ENCODE measurements at places on chromosomes 3 and 15.

DNA sequence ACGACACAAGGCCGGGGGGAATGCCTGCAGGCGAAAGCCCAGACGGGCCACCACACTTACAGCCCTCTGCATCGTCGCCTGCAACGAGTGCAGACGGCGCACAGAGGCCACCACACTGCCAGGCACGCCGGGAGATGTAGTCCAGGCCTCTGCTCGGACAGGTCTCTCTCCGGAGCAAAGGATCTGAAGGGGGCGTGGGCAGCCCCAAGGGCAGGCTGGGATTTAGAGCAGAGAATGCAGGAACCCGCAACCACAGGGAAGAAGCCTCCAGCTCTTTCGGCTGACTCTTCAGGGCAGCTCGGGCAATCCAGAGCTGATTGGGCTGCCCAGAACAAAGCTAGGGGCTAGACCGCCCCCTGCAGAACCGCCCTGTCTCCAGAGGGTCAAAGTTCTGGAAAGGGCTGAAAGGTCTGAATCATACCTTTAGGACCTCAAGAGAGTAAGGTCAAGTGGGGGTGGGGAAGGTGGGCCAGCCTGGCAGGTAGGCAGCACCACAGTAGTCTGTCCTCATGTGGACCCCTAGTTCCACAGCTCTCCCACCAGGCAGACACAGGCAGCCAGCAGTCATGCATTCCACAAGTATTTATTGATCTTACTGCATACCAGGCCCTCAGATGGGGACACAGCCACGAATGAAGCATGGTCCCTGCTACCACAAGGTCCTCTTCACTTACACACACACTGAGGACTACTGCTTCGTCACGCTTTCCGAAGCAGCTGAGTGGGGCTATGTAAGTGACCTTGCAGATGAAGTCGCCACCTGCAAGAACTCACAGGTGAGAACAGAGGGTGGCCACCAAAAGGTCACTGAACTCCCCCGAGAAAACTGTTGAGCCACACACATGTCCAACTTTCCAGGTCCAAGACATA lies at the start of gene AMT:
AMT (minus strand) TSS at position 95 of the 870 bp plus-strand sequence; CDS start at position 72, 23 bp downstream.
- no peak for DNase-seq

DNA sequence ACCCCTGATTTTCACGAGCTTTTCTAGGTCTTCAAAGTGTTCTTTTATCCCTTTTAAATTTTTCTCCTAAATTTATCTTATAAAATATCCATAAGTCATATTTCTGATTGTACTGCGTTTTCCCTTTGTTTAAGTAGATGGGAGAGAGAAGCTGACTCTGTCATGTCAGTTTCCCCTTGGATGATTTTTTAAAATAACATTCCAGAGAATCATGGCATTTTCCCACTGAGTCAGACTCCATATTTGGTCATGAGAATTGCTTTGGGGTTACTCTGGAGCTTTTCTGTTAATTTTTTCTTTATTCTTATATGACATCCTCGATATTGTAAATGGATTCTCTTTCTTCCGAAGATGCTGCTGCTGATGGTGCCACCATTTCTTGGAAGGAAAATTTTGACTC lies 28.6 kb upstream of the UMPS start:
- DNase-seq, result no peak

DNA sequence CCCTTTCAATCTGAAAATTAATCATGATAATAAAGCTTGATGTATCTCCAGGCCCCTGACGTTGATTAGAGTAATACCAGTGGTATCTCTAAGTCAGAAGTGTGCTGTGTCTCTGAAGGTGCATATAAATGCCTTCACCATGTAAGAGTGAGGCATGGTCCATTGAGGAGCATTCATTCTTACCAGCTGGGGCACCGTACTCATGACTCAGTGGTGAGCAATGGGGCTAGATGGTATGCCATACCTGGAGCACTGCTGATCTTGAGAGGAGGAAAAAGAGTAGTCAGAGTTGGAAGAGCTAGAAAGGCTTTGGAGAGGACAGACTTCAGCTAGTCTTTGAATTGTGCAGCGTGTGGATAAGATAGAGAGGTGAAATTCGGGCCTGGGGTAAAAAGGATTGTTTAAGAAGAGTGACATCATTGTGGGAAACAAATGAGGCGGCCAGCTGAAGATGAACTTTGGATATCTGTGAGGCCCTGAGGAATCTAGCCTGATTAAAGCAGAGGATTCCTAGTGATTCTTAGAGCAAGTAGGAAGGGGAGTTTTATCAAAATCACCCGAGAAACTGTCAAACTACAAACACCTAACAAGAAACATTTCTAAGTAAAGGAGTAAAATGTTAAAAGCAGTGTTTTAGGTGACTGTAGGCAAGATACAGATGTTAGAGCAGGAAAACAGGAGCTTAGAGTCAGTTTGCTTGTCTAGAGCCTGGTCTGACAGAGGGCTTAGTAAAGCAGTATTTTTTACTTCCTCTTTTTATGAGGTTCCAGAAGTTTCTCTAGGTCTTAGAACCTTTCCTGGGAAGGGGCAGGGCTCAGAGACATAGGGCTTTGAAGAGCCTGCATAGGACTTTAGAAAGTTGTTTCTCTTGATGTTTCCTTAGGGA lies 13.6 kb downstream of the TMOD3 start:
- DNase-seq, result no peak

GRCh38 chr3:42502429-42503250 lies at the start of gene VIPR1:
Gene VIPR1 (plus strand): TSS chr3:42502643. CDS start chr3:42502736, 93 bp downstream.
- DNase-seq, result peak; percentile 92

GRCh38 chr3:71458895-71459294 lies 124.6 kb downstream of the FOXP1 start:
- no peak for DNase-seq

- DNase-seq, result no peak
Observed at GRCh38 chr3:107683447-107683846, 160.7 kb downstream of the BBX start.

GRCh38 chr3:31039145-31039544 lies 144.7 kb upstream of the GADL1 start:
- no peak for DNase-seq

- DNase-seq, result no peak
Observed at GRCh38 chr15:95018888-95019545, 787.7 kb downstream of the MCTP2 start.

DNA sequence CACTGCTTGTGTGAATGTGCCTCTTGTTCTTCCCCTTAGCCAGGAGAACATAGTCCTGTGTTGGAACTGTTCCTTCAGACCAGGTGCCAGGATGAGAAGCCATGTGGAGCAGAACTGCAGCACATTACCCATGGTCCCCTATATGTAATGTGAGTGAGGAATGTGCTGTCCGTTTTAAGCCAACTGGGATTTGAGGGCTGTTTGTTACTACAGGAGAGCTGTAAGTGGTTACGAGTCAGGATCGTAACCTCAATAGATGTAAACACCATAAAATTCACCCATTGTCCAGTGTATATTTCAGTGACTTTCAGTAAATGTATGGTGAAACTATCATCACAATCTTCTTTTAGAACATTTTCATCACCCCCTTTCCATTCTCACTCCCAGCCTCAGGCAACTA lies 10.1 kb upstream of the SCAP start:
- DNase-seq, result no peak

DNA sequence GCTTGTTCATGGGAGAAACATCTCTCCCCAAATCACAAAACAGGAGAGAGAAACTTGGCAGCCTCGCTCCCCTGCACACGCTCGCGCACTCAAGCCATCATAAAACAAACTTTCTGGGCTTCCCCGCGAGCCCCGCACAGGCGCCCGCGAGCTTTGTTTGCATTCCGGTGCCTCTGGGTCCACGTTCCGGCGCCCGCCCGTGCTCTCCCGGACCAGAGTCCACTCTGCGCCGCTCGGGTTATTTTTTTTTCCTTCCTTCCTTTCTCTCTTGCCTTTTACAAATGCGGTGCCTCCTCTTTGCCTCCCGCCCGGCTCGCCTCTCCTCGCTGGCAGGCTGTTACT lies 363 bp downstream of the MAGI1 start:
- DNase-seq, result no peak

DNA sequence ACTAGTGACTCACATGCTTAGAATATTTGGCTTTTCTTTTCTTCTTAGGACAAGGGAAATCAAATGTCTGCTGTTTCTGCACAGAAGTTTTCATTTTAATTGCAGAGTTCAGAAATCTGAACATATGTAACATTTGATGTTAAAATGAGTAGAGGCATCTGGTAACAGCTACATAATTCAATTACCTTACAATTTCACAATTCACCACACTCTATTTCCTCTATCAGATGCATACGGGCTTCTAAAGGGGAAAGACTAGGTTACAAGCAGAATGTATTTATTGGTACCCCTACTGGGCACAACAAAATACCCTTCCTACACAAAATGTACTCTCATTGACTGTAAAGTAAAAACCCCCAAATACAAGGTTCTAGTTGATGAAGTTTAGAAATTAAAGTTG lies 176.0 kb downstream of the SOX2 start:
- no peak for DNase-seq

DNA sequence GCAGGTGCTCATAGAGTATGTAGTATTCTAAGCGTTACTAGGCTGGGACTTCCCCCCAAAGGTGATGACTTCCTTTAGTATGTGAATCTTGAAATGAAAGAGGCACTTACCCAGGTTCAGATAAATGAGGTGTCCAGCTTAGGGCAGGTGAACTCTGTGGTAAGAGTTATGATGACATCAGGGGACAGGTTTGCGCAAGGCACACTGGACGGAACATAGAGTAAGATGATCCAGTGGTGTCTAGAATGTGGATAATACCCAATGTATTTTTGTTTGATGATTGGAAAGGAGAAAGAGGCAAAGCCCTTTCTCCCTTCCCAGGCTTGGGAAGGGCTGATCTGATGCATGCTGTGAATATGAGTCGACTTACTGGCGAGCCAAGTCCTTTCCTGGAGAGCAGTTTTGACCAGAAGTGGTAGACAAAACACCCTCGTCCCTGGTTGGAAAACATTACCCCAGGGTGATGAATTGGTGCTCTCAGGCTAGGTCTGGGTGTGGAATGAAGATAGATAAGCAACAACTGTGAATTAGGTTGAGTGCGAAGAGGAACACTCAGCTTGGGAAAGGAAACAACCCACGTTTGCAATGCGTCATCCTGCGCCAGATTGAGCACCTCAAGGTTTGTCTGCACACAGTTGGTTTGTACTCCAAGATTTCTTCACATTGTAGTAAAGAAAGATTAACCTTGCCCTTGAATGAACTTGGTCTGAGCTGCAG lies 124.2 kb downstream of the GHSR start:
- no peak for DNase-seq

GRCh38 chr15:65954289-65954741 lies 85.0 kb downstream of the RAB11A start:
- DNase-seq, result no peak

DNA sequence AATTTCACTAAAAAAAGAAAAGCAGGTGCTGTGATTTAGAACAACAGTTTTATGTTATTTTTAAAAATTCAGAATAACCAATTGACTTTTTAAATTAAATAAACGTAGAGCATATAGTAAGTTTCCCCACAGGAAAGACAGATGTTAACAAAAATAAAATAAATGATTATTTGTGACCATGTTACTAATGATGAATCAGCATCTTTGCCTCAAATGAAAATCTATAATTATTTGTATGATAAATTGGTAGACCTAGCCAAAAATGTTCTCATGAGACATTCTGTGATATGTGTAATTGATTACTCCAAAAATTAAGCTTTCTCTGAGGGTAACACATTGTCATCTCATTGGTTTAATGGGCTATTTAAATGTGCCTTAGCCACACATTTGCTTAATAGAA lies 948.0 kb downstream of the NAALADL2 start:
- DNase-seq, result no peak

- DNase-seq, result no peak
Observed at GRCh38 chr3:184914628-184915027, 102.7 kb downstream of the VPS8 start.

DNA sequence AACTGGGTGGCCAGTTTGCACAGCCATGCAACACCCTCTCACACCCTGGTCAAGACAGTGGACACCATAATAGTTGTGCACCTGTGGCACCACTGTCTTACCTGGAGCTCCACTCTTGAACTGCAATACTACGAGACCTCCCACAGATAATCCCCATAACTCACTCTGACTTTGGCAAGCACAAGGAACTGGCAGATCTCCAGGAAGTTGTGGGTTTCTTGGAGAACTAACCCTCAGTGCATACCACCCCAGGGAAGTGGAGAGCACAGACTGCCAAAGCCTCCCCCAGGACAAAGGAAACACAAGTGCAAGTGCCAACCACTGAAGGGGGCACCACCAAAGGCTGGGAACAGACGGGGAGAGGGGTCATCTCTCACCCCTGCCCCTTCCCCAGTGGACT lies 318.6 kb downstream of the SUCLG2 start:
- no peak for DNase-seq

DNA sequence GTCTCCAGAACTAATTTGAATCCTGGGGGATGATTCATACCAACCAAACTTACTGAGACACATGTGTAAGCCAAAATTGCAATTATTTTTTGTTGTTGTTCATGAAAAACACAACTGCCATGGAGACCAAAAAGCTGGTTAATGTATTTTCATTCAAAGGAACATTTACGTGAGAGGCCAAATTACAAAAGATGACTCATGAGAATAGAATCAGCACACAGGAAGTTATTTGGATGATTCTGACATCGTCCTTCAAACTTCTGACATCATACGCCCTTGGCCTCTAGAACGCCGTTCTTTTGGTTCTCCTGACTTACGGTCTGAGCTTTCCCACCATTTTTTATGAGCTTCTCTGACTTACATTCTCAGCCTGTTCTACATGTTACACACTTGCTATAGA lies 3.0 kb upstream of the ZNF280D start:
- DNase-seq, result no peak

DNA sequence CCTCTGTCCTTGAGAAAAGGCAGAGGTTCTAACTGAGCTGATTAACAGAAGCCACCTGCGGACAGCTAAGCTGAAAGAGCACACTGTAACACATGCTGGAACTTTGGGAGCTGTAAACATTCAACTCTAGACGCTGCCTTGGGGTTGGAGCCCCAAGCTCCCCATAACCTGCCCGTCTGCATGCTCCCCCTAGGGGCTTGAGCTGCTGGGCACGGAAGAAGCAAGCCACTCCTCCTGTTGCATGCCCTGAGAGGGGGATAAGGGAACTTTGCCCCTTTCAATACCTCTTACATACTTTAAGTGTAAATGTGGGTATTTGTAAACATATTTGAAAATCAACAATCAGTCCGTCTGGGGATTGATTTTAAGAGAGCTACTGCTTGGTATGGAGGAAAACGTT lies 188.4 kb downstream of the ADAMTSL3 start:
- no peak for DNase-seq
